ENCODE measurements at places on chromosomes 13 and 19.
A peak's percentile ranks its signal among the peaks of the same experiment; 100 is the strongest.

GRCh38 chr19:19239675-19240074 is 27.9 kb downstream of the NCAN start:
- no peak for DNase-seq

- DNase-seq: no peak
These were observed 7.7 kb downstream of the TYK2 start for GRCh38 chr19:10372690-10373089.

DNA sequence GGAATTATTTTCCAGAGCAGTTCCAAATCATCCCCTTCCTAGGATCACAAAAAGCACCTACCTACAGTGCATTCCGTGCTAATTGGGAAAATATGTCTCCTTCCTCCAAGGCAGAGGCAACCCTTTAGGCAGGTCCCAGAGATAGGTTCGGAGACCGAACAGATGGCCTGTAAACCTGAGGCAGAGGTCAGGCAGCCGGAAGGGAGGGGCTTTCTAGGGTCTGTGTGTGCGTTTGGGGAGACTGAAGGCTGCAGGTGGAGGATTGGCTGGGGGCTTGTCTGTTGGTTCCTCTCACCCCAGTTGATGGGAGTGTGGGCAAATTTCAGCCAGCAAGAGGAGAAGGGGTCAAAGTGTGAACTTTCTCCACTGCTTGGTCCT is 7.1 kb downstream of the KCNN4 start:
- DNase-seq: no peak

- DNase-seq: peak; percentile 43
These were observed 7.1 kb downstream of the ZNF20 start for GRCh38 chr19:12133069-12133468.

DNA sequence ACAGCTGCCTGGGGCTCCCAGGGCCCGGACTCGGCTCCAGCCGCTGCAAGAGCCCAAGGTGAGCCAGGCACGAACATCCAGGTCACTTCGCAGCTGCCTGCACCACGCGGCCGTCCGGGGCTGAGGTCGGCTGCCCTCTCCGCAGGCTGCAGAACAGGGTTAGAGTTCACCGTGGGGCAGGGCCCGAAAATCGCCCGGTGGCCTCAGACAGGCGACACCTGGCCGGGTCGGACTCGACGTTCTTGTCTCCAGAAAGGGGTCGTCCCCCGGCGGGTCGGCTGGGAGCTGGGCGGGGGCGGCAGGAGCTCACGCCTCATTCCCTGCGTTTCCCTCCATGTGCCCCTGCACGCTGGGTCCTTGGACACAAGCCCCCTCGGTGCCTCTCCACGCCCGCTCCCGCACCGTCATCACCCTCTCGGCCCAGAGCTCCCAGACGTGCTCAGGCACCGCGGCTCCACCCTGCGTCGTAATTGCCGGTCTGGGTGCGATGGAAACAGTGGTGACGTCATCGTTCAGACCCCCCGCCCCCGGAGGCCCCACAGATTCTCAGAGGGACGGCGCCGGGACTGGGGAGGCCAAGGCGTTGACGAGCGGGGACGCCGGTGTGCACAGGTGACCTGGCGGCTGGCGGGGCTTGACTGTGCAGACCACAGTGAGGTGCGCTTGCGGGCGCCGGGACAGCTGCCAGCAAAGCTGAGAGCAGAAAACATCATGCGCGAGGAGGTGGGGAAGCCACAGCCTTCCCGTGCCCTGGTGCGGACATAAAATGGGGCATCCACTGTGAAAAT is 4.0 kb upstream of the GRIN3B start:
- peak; percentile 23 for DNase-seq

- DNase-seq: no peak
These were observed 5.7 kb upstream of the DIAPH3 start for GRCh38 chr13:60169239-60170031.

DNA sequence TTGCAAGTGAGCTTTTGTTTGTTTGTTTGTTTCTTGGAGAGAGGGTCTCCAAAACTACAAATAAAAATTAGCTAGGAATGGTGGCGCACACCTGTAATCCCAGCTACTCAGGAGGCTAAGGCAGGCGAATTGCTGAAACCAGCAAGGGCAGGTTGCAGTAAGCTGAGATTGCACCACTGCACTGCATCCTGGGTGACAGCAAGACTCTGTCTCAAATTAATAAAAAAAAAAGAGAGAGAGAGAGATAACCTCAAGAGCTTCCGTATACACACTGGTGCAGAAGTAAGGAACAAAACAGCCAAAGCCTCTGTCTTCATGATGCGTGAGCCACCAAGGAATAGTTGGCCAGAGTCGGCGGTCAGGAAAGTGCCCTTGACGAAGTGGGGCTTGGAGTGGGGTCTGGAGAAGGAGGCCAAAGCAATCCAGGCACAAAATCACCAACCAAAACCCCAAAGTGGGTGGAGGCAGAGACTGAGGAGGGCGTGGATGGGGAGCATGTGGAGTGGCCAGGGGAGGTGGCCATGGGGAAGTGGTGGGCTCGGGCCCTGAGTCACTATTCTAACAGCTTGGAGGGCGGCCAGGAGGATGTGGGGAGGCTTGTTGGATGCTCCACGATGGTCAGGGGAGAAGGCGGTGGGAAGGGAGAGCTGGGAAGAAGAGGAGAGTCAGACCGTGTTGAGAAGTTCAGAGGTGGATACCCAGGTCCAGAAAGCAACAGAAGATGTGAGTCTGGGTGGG is 21.2 kb upstream of the TOMM40 start:
- no peak for DNase-seq

DNA sequence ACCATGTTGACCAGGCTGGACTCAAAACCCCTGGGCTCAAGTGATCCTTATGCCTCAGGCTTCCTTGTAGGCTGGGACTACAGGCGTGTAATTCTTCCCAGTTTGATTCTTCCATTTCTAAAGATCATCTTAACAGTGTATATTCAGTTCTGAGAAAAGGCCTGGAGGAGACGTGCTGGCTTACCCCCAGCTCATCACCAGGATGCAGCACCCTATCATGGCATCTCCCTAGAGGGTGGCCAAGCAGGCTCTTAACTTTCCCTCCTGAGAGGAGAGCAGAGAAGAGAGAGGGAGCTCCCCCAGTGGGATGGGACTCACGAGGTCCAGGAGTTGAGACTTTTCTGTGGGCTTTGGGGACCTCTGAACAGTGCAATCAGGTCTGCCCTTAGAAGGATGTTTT is 2.1 kb upstream of the TUBA3C start:
- DNase-seq: no peak

- no peak for DNase-seq
These were observed 773.2 kb upstream of the SLC10A2 start for GRCh38 chr13:103839460-103839859.

- DNase-seq: peak; percentile 2
These were observed 924.0 kb downstream of the EFNB2 start for GRCh38 chr13:105611424-105611823.

GRCh38 chr19:52138278-52138982 is 1.3 kb downstream of the ZNF616 start:
- no peak for DNase-seq

DNA sequence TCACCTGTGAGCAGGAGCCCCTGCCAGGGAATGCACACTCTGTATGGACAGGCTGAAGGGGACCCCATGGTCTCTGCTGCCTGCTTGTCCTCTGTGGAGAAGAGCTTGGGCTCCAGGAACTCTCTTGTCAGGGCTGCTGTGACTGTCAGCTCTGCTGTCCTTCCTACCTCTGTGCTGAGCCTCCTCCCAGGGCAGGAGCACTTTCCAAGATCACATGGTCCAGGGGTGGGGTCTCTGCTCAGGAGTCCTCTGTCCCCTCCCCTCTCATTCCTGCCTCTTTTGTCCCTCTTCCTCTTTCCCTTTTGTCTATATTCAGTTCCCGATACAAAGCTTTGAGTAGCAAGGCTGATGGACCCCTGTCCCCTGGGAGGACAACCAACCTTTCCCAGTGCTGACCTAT is at the start of gene CEACAM7:
CEACAM7 (minus strand) TSS at position 173 of the 400 bp plus-strand sequence; CDS start at position 68, 105 bp downstream.
- DNase-seq: no peak

DNA sequence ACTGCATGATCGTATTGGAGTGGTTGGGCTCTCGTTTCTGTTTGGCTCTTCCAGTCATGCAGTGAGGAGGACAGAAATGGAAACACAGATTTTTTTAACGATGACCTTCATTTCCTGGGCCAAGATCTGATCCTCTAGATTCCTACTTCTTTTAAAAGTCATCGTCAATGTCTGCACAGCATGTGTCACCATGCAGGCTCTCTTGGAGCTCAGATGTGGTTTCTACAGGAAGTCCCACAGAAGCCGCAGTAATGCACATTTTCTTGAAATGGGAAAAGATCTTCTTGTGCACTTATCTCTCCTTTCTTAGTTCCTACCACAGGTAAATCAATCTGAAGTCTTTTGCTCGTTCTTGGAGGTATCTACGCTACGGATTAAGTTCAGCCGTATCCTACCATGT is 626.9 kb downstream of the EFNB2 start:
- DNase-seq: no peak

GRCh38 chr19:7676376-7676775 is 514 bp upstream of the MCEMP1 start:
- no peak for DNase-seq

GRCh38 chr13:40205771-40206240 is 460.6 kb downstream of the FOXO1 start:
- DNase-seq: no peak

- no peak for DNase-seq
These were observed 5.1 kb downstream of the TBCB start for GRCh38 chr19:36120092-36120983.

GRCh38 chr19:2255982-2256685 is at the start of gene JSRP1:
JSRP1 (minus strand) TSS chr19:2256417; CDS start chr19:2255314, 1,103 bp downstream.
- DNase-seq: no peak

All from Caki2 (cell line).